ENCODE measurements at places on chromosomes 11 and 22. TPM values are rescaled to one million over a fixed set of nuclear protein-coding genes. Genes with fewer than 3 reads are reported as not detected.
A peak's percentile ranks its signal among the peaks of the same experiment; 100 is the strongest.

Gene ARSA
- 23.5 TPM for total RNA-seq

GRCh38 chr11:122995526-122995925 lies 13.9 kb upstream of the BSX start:
- no peak for DNase-seq

- no peak for DNase-seq
These were observed 233.6 kb downstream of the FAM76B start for GRCh38 chr11:95556011-95556341.

Gene BAIAP2L2
- 0.16 TPM for total RNA-seq

DNA sequence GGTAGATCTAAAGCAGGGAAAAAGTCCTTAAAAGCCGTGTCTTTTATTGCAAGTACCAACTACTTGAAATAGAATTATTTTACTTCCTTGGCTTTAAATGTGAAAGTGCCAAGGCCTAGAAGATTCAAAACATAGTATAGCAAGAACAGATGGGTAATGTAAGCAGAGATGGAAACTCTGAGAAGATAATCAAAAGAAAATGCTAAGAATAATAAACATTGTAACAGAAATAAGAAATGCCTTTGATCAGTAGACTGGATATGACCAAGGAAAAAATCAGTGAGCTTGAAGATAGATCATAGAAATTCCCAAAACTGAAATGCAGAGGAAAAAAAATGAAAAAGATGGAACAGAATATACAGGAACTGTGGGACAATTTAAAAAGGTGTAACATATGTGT lies 113.1 kb downstream of the BLID start:
- DNase-seq = no peak

DNA sequence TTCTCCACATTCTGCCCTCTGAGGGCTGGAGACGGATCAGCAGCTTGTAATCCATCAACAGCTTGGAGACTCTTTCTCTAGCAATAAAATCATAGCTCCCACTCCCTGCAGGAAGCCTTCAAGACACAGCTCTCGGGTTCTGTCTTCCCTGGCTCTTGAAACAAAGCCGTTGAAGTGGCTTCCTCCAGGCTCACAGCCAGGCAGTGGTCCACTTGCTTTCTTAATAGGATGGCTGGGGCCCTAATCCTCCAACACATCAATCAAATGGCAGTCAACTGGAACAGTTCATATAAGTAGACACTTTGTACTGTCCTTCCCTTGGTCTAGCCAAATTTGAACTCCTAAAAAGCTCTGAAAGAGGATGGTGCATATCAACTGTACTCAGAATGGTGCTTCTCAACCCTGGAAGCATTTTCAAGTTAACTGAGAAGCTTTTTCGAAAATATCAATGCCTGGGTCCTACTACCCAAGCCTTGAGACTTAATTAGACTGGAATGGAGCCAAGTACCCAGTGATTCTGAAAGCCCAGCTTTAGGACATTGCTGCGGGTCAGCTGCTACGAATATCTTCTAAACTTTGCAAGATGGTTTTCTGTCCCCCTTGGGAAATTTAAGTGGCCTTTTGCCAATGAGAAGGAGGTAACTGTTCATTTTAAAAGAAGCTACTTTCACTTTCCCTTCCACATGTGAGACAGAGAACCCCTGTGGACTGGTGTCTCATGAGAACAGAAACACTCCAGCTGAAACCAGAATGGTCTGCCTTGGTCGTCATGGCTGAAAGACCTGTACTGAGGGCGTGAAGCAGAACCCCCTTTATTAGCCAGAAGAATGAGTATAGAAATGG lies 74.7 kb downstream of the SC5D start:
- DNase-seq = no peak

GRCh38 chr11:2420502-2421225 lies 20.1 kb downstream of the TSSC4 start:
- DNase-seq = peak; percentile 69

Gene CHST1
- total RNA-seq = 2.9 TPM

Gene TIMP3
- total RNA-seq = 250 TPM

Gene KCTD14
- 0.16 TPM for total RNA-seq

Gene OLFML1
- 7.3 TPM for total RNA-seq

- peak; percentile 81 for DNase-seq
These were observed 2.0 kb upstream of the FERMT3 start for GRCh38 chr11:64204464-64204989.

GRCh38 chr11:19628018-19628417 lies 84.6 kb upstream of the NAV2 start:
- DNase-seq = peak; percentile 70

Gene TAGLN
- total RNA-seq = 113 TPM

Gene OR10A2
- not detected for total RNA-seq

- no peak for DNase-seq
These were observed 40.3 kb upstream of the PGR start for GRCh38 chr11:101169944-101170343.

- no peak for DNase-seq
These were observed 80.9 kb upstream of the CSNK2A3 start for GRCh38 chr11:11433960-11434359.

Gene LGALS12
- 0.25 TPM for total RNA-seq

Gene CHADL
- 10.3 TPM for total RNA-seq

GRCh38 chr11:79100093-79100910 lies 340.5 kb downstream of the TENM4 start:
- no peak for DNase-seq

Gene CLMP
- total RNA-seq = 3.4 TPM

GRCh38 chr11:18650353-18650752 lies 16.2 kb upstream of the SPTY2D1 start:
- no peak for DNase-seq

Gene ADORA2A
- 3.6 TPM for total RNA-seq

- DNase-seq = no peak
These were observed 41.7 kb upstream of the SEZ6L start for GRCh38 chr22:26127556-26127955.

DNA sequence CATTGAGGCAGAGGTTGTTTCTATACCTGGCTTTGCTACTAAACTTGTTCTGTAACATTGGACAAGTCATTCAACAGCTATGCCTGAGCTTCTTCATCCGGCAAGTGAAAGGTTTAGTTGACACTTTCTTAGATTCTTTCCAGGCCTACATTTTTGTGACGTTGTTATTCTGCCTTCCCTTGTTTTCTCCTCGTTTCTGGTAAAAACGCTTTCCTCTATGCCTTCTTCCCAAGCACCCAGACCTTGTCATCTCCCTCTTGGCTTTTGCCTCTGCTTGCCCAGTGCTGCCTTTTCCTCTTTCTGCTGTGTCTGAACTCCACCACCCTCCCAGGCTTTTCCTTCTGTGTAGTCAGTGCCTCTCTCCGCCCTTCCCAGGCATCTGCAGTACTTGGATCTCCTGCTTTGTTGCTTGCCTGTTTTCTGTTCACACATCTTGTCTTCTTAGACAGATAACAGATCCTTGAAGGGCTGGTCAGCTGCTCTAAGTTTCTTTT lies 1.4 kb upstream of the AMOTL1 start:
- no peak for DNase-seq

Gene OR2D2
- total RNA-seq = not detected

DNA sequence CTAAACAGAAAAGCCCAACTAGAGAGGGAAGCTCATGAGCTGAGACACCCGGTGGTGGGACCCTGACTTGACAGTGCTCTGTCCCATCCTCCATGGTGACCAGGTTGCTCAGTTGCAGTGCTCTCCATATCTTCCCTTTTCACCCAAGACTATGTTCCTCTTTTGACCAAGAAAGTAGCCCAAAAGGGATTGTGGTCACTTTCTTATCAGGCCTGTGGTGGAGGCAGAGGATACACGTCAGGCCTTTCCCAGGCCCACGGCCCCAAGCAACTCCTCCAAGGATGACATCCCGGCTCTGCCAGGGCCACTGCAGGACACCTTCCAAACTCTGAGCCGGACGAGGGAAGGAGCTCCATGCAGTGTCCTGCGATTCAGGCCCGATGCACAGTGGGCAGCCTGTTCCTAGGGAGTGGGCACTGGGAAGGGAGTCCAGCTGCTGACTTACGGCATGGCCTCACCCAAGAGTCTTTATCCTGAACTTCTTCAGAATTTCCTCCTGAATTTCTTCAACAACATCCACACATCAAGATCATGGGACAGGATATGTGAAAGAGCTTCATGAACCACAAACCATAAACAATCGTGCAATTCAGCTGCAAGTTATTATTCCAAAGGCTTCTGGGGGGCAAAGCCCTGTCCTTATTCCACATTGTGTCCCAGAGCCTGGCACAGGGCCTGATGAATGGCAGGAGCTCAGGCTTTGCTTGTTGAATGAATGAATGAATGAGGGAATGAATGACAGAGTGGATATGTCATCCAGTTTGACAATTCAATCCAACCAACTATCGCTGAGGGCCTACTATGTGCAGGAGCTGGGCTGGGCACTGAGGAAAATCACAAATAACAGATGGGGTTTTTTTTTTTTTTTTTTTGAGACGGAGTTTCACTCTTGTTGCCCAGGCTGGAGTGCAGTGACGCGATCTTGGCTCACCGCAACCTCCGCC lies 36.0 kb upstream of the MYH9 start:
- DNase-seq = no peak

- DNase-seq = no peak
These were observed 521 bp downstream of the PES1 start for GRCh38 chr22:30591191-30591587.

- no peak for DNase-seq
These were observed 19.8 kb upstream of the GLYATL2 start for GRCh38 chr11:58864335-58864734.

GRCh38 chr11:3894128-3894731 lies 38.8 kb downstream of the STIM1 start:
- peak; percentile 55 for DNase-seq

DNA sequence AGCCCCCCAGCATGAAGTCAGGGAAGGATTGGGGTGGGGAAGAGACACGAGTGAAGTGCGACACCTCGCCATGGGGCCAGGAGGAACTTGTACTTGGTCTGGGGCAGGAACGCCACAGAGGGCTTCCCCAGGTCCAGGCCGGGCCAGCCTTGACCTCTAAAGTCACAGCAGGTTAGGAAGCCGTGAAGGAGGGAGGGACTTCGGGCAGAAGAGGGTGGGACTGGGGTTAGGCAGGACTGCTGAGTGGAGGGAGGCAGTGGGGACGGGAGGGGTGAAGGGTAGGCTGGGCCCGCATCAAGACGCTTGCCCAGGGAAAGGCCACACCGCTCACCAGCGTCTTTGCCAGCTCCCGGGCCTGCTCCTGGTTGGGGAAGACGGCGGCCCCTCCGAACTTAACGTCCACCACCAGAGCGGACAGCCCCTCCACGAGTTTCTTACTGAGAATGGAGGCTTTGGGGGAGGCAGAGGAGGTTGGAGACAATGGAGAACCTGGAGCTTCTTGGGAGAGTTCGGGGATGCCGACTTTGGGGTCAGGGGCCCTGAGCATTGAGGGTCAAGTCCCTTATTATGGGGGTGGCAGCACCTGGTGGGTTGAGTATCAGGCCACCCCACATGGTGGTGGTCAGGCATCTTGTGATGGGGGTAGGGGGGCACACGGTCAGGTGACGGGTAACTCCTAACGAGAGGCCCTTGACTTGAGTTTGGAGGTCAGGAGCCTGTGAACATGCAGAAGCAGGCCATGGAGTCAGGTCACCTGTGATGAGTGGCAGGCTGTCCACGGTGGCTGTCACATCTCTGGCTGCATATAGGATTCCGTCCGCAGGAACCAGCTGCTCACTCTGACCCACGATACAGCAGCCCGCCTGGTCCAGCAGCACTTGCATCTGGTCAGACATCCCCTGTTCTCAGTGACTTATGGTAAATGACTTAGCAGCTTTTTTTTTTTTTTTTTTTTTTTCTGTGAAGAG lies 1.7 kb upstream of the SCO2 start:
- DNase-seq = peak; percentile 65

Gene KDELR3
- total RNA-seq = 6.0 TPM

Gene MB
- 16,708 TPM for total RNA-seq

Gene DUSP8
- total RNA-seq = 15.3 TPM

- no peak for DNase-seq
These were observed 57.4 kb downstream of the JAM3 start for GRCh38 chr11:134126217-134126822.

Gene XRCC6
- 155 TPM for total RNA-seq

- DNase-seq = no peak
These were observed 7.7 kb downstream of the TMEM132A start for GRCh38 chr11:60931917-60932316.

Gene NOX4
- total RNA-seq = 3.5 TPM

Gene RBMXL2
- not detected for total RNA-seq

- no peak for DNase-seq
These were observed 13.4 kb upstream of the CAT start for GRCh38 chr11:34425360-34425759.
